ENCODE measurements at places on chromosomes 2 and 18.

DNA sequence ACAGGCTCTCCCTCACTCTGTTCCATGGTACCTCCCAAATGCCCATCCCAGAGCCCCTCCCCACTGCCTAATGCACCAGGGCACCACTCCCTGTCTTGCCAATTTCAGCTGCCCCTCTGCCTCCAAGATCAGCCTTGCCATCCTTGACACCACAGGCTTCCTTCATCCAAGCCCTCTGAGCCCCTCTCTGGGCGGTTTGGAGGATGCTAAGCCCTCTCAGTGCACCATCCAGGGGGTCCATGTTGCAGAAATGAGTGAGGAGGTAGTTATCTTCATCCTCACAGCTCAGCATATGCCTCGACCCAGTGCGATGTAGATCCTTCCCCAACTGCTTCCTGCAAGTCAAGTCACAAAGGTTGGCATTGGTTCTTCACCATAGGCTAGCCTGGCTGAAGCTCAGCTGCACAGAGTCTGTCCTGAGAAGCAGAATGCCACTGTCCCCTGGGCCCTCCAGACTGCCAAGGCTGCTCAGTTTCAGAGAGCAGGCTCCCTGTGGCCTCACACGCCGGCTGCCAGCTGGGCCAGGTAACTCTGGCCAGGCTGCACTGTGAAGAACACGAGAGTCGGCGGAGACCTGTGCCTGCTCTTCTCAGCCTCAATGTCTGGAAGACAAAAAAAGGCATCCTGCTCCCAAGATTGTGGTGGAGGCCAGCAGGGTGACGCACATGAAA, 9.9 kb upstream of the MAP3K2 start:
- DNase-seq, result no peak

DNA sequence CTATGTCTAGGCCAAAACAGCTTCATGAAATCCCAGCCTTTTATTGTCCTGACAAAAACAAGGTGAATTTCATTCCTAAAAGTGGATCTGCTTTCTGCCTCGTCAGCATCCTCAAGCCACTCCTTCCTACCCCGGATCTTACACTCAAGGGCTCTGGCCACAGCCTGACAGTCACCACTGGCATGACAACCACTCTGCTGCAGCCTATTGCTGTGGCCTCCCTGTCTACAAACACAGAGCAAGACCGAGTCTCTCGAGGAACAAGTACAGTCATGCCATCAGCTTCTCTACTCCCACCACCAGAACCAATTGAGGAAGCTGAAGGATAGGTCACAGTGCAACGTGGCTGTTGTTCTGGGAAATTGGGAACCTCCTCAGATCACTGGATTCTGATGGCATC, 106.1 kb downstream of the ICA1L start:
- no peak for DNase-seq

GRCh38 chr2:65649811-65650589, 217.6 kb upstream of the SPRED2 start:
- DNase-seq, result no peak

DNA sequence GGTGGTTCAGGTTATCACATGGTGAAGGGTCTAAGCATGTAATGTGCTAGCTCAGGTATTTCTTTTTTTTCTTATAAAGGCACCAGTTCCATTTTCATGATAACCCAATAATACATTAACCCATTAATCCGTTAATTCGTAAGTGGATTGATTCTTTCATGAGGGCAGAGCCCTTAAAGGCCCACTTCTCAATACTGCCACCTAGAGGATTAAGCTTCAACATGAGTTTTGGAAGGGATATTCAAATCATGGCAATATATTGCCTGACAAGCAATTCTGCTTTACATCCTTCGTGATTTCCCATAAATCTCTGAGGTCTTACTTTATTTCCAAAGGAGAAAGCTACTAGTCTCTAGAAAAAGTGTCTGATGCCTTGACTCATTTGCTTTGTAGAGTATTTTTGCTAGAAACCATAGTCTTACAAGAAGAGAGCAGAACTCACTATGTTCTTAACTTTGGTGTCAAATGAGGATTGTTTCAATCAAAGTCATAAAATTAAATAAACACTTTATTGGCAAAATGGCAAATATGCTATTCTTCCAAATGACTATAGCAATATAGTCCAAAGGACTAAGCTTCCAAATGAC, 271.3 kb downstream of the KCNS3 start:
- DNase-seq, result no peak

DNA sequence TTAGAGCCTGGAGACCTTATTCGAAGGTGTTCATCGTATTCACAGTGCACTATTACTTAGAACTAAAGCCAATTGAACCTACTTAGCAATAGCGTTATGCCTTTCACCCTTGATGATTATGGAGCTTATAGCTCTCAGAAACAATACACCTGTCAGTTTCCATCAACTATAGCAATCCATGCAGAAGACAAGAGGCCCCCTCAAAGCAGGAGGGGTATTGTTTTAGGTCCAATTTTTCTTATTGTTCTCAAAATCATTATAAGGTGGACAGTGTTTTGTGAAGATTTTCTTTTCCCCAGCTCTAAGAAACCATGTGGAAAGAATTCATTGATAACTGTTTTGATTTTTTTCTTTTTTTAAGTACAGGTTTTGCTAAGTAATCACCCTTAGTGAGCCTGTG, 135.5 kb downstream of the MEIS1 start:
- no peak for DNase-seq

- no peak for DNase-seq
Measured at GRCh38 chr2:175227393-175227792, 45.9 kb upstream of the ATP5MC3 start.

GRCh38 chr2:289362-290089, 1.6 kb upstream of the ALKAL2 start:
- no peak for DNase-seq

GRCh38 chr2:159326569-159327255, 40.2 kb upstream of the WDSUB1 start:
- DNase-seq, result peak; percentile 65

All from HL-60 (cell line).